Activated CD4-positive, alpha-beta T cell treated with anti-CD3 and anti-CD28 coated beads, Interleukin-2, amount 10 ng/mL, durations not matched to agents 24 days and 14 days (primary cell): ENCODE measurements at places on chromosomes 4 and X. TPM values are rescaled to one million over a fixed set of nuclear protein-coding genes. Genes with fewer than 3 reads are reported as not detected.

Gene NMU
- not detected in 2 replicates for total RNA-seq

GRCh38 chrX:20639115-20639514 lies 372.4 kb upstream of the RPS6KA3 start:
- DNase-seq, result no peak

DNA sequence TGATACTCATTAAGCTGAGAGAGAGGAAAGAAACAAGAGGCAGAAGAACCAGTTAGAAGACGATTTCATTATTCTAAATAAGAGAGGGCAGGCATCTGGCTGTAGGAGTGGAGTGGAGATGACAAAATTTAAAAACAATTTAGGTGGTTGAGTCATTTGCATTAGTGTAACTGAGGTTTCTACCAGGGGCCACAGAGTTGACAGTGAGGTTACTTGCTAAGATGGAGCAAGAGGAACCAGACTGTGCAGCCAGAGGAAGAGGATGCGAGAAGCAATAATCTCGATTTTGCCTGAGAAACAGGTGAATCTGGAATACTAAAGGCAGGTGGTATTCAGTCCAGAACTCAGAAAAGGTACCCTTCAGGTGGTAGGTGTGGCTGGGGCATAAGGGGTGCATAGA lies 491.9 kb downstream of the MID1IP1 start:
- no peak for DNase-seq

DNA sequence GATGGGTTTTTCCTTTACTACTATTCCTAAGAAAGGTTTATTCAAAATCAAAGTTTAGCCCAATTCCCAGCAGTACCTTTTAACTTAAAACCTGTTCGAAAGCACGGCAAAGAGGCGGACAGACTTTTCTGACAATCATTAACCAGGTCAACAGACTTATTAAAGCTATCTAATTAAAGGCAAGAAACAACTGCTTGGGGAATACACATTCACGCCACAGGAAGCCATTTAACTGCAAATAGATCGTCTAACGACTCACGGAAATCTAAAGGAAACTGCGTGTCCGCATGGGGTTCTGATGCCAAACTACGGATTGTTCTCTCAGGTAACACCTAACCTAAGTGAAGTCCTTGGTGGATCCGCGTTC lies 663 bp upstream of the USP53 start:
- no peak for DNase-seq

DNA sequence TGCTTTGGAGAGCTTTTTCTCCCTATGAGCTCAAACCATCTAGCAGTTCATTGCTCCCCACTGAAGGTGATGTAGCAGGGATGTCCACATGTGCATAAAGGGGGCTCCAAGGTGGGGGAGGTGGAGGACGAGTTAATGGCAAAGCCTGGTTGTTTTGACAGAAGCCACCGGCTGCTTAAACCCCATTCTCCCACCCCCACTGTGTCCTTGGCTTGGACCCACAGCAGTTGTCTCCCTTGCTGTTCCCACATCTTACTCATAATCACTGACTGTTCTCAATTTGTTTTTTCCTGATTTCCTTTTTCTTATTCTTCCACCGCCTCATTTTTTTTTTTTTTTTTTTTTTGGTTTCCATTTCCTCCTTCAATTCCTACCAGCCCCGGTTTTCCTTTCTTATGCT lies 72.7 kb downstream of the GEMIN8 start:
- DNase-seq, result no peak

Gene DGAT2L6
- not detected in 2 replicates for total RNA-seq

Gene XK
- total RNA-seq, result 0.14 and 0.17 TPM in 2 replicates

Gene SPANXN4
- total RNA-seq, result not detected in 2 replicates

DNA sequence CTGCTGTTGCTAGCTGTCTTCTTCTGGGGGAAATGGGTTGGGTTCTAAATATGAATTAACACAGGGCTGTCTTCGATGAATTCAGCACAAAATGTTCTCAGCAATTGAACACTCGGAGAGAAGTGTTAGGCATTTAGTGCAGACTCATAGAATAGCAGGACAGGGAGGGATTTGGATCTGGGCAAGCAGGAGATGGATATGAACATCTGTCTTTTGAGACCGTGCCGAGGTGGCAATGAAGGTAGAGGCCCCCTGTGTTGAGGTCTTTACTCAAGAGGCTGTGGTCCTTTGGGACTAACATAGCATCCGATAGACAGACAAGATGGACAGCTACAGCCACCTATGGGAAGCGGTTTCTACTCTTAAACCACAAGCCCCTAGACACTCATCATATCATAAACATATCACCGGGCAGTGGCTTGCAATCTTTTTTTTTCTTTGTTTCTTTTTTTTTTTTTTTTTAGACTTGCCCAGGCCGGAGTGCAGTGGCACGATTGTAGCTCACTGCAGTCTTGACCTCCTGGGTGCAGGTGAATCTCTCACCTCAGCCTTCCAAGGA lies 6.7 kb downstream of the CD99 start:
- no peak for DNase-seq

Gene HTRA3
- total RNA-seq, result 0.12 TPM in 1 of 2 replicates, not detected in the other

Gene ETFDH
- 20.8 and 24.7 TPM in 2 replicates for total RNA-seq
